LoVo (cell line): ENCODE measurements at places on chromosomes 2 and 18.

DNA sequence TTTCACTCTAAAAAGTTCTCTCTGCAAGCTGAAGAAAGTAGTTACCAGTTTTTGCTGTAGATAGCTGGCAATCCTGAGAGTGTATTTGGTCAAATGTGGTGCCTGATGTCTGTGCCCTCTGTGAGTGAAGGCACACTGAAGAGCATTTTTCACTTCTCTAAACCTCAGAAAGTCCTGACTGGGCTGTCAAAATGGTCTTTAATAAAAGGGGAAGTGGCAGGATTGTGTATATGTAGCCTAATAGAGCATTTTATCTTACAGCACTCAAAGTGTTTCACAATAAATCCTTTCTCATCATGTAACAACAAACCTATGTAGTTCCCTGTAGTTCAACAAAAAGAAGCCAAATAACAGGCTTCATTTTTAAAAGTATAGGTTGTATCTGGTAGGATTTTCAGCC, 1552.3 kb upstream of the SLC39A10 start:
- DNase-seq, result no peak

GRCh38 chr2:126656431-126657147, 631 bp downstream of the GYPC start:
- DNase-seq, result no peak

DNA sequence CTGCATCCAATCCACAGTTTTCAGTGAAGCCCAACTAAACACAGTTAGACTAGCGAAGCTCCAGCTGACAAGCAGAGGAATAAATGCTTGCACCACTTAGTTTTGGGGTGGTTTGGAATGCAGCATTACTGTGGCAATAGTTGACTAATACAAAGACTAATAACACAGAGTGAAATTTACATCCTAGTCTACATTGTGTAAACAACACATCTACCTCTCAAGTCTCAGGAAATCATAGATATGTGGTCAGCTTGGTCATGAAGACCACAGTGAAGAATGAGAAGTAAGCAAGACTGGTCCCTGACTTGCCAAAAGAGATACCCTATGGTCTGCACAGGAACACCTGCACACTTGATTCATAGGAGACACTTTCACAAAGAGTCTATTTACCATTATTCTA, 155.1 kb upstream of the TANK start:
- DNase-seq, result no peak

GRCh38 chr2:39183673-39184072, 60.1 kb downstream of the CDKL4 start:
- DNase-seq, result no peak

DNA sequence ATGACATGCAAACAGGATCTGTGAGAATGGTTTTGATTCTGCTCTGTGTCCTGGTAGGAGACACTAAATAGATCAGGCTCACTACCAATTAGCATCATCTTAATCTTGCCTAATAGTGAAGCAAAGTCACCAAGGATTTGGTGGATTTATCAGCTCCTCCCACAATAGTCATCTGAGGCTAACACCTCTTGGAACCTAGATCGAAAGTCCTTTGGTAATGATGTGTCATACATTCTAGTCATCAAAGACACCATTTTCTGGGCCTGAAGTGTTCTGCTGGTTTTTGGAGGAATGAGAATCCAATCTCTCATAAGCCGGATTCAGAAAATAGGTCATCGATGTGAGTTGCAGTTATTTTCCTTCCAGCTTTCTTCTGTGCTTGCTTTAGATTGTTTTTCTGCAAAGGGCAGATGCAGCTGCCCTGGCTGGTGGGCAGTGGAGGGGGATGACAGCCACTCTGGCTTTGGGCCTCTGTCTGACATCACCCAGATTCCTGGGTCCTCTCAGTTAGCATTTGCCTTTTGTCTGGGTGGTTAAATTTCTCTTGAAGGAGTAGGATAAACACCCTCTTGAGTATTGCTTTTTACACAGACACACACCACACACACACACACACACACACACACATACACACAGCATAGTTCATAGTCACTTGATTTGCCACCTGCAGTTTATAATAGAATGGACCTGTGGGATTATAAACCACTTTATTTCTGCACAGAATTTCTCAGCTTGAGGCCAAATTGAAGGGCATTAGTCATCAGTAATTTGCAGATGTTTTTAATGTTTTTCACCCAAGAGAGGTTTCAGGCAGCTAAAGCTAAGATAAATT, at the start of gene MYO3B:
TSS of gene MYO3B (plus strand) at position 198 of the 832 bp plus-strand sequence. CDS start at position 339, 141 bp downstream.
- DNase-seq, result no peak

DNA sequence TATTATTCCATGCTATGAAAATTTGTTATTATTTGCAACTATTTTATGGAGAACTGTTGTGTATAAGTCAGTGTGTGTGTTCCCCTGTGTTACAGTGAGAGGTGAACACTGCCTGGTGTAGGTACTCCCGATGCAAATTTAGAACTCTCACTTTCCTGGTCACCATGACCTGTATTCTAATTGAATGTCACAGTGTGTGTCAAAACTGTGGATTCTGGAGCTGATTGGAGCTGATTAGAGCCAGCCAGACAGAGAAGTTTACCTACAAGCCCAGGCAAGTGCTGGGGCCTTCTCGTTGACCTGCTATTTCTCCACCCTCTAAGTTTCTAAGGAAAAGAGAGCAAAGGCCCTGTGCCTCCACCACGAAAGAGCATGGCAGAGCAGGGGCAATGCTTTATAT, 216.0 kb downstream of the NYAP2 start:
- no peak for DNase-seq

DNA sequence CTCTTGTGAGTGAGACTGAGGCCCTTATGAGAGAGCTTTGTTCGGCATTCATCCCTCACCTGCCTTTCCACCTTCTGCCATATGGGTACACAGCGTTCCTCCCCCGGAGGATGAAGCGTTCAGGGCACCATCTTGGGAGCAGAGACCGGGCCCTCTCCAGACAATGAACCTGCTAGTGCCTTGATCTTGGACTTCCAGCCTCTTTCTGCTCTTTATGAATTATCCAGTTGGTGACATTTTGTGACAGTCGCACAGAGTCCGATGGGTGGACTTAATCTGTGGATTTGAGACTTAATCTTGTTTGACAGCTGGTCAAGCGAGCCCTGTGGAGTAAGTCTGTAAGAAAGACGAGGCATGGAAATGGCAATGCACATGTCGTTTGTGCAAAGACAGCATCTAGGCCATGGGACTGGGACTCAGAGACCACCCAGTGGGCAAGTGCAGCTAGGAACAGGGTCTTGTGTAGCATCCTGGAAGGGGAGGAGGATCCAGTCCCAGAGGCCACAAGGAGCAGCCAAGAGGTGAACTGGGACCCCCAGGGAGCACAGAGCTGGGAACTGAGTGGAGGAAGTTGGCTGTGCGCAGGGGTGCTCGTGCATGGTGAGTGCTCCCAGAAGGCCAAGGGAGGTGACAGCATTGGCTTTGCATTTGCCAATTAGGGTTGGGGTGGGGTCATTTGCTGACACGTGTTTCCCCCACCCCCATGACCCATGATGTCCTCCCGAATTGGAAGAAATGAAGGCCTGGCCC, 69.5 kb upstream of the HDAC4 start:
- no peak for DNase-seq

DNA sequence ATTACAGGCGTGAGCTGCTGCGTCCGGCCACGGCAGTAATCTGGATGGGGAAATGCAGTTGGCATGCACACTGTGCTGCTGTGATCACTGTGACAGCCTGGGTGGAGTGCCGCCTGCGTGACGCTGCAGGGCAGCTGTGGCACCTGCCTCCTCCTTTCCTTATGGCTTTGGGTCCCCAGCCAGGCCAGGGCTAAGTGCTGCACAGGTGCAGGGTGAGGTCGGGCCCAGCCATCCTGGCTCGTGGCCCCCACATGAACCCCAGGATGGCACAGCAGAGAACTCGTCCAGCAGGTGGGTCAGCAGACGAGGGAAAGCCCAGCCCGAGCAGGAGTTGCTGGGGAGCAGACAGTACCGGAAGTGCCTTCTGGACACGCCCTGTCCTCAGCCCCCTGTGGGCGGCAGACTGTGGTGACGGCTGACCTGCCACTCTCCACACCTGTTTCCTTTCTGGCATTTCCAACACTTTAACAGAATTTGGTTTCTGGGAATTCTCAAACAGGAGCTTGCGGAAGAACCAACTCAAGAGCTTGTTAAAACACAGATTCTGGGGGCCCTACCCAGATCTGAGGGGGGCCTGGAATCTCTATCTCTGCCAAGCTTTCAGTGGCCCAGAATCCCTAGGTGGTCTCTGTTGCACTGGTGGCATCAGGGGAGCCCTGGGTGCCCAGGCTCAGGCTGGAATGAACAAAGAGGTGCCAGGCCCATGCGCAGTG, 16.9 kb downstream of the HS1BP3 start:
- no peak for DNase-seq
